ENCODE measurements at places on chromosomes 1 and 21. TPM values are rescaled to one million over a fixed set of nuclear protein-coding genes. Genes with fewer than 3 reads are reported as not detected.

The CSF3R gene
- polyA plus RNA-seq, result 22.3 TPM

The UTS2 gene
- polyA plus RNA-seq, result 0.29 TPM

The OR10Z1 gene
- polyA plus RNA-seq, result not detected

The AKR7A3 gene
- 0.46 TPM for polyA plus RNA-seq

The NT5C1A gene
- 1.8 TPM for polyA plus RNA-seq

The NCAM2 gene
- 1.7 TPM for polyA plus RNA-seq

The IL22RA1 gene
- polyA plus RNA-seq, result 3.5 TPM

The EBNA1BP2 gene
- polyA plus RNA-seq, result 73.7 TPM

The CSRP1 gene
- polyA plus RNA-seq, result 47.6 TPM

The SERPINC1 gene
- 53.5 TPM for polyA plus RNA-seq

The TTC3 gene
- 146 TPM for polyA plus RNA-seq

The STRIP1 gene
- polyA plus RNA-seq, result 38.0 TPM

The PRELP gene
- polyA plus RNA-seq, result 10.8 TPM

The FYB2 gene
- 21.0 TPM for polyA plus RNA-seq

The HMCN1 gene
- 2.3 TPM for polyA plus RNA-seq

The CTSS gene
- 5.2 TPM for polyA plus RNA-seq

The PTGFR gene
- 1.1 TPM for polyA plus RNA-seq

The KMO gene
- 2.8 TPM for polyA plus RNA-seq

The LRRC7 gene
- 0.94 TPM for polyA plus RNA-seq

The PRXL2B gene
- polyA plus RNA-seq, result 41.4 TPM

The POFUT2 gene
- polyA plus RNA-seq, result 57.7 TPM

The BRINP3 gene
- 15.3 TPM for polyA plus RNA-seq

The ANGPTL3 gene
- 42.2 TPM for polyA plus RNA-seq

The LCE1F gene
- polyA plus RNA-seq, result not detected

The AMY1C gene
- polyA plus RNA-seq, result not detected

The SNRNP40 gene
- 48.4 TPM for polyA plus RNA-seq

The GPA33 gene
- 3.9 TPM for polyA plus RNA-seq

The C1orf216 gene
- polyA plus RNA-seq, result 6.3 TPM

The LDLRAD2 gene
- polyA plus RNA-seq, result 8.2 TPM

The DUSP23 gene
- polyA plus RNA-seq, result 44.6 TPM

The ESRRG gene
- polyA plus RNA-seq, result 2.8 TPM

The FCRL2 gene
- polyA plus RNA-seq, result not detected

The ARHGAP30 gene
- 1.7 TPM for polyA plus RNA-seq

The CD34 gene
- 2.4 TPM for polyA plus RNA-seq

The TRIM67 gene
- polyA plus RNA-seq, result not detected

The SLC9C2 gene
- polyA plus RNA-seq, result 1.1 TPM

The ATP1A4 gene
- 0.45 TPM for polyA plus RNA-seq

The TRIM45 gene
- 4.3 TPM for polyA plus RNA-seq

The AGMAT gene
- polyA plus RNA-seq, result 19.1 TPM

The OR6N1 gene
- polyA plus RNA-seq, result not detected

The CFHR4 gene
- 1.2 TPM for polyA plus RNA-seq

The LAMB3 gene
- polyA plus RNA-seq, result 48.8 TPM

The S1PR1 gene
- polyA plus RNA-seq, result 9.3 TPM

The CRP gene
- polyA plus RNA-seq, result not detected

The KIF26B gene
- polyA plus RNA-seq, result 11.3 TPM

The EPHA2 gene
- polyA plus RNA-seq, result 20.4 TPM

The TRIM17 gene
- polyA plus RNA-seq, result 5.7 TPM

The TRABD2B gene
- 2.3 TPM for polyA plus RNA-seq

The RAB7B gene
- 22.6 TPM for polyA plus RNA-seq

The ETV3L gene
- not detected for polyA plus RNA-seq

The HES3 gene
- polyA plus RNA-seq, result not detected

The IQCC gene
- polyA plus RNA-seq, result 1.5 TPM

The FCRL5 gene
- not detected for polyA plus RNA-seq

All from hepatocyte (in vitro differentiated cells).